ENCODE measurements at places on chromosomes 3 and 15. TPM values are rescaled to one million over a fixed set of nuclear protein-coding genes. Genes with fewer than 3 reads are reported as not detected.

PLA2G4E gene
- 0.03 TPM for total RNA-seq

RGMA gene
- total RNA-seq, result 0.31 TPM

LNP1 gene
- total RNA-seq, result 0.77 TPM

ARNT2 gene
- total RNA-seq, result 16.5 TPM

SPSB4 gene
- total RNA-seq, result 0.15 TPM

RLBP1 gene
- 0.13 TPM for total RNA-seq

Measured in A549 treated with Hydrocortisone at 1 μM for 4 hours (cell line).